Brain microvascular endothelial cell (primary cell): ENCODE measurements at places on chromosomes 12 and 14.

DNA sequence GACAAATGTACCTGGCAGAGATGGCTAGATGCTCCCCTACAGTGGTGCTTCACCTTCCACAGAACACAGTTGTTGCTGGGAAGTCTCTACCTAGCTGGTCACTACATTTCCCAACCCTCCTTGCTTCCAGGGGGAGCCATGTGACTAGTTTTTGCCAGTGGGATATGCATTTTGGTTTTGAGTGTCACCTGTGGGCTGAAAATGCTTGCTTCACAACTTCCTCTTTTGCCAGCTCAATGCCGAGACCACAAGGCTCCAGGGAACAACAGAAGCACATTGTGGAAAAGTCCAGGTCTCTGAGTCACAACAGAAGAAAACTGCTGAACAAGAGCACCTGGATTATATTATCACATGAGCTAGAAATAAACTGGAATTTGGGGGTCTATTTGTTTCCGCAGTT is 48.5 kb upstream of the ARHGAP5 start:
- DNase-seq, result no peak

GRCh38 chr12:10293570-10294227 is 14.0 kb upstream of the KLRD1 start:
- DNase-seq, result no peak

DNA sequence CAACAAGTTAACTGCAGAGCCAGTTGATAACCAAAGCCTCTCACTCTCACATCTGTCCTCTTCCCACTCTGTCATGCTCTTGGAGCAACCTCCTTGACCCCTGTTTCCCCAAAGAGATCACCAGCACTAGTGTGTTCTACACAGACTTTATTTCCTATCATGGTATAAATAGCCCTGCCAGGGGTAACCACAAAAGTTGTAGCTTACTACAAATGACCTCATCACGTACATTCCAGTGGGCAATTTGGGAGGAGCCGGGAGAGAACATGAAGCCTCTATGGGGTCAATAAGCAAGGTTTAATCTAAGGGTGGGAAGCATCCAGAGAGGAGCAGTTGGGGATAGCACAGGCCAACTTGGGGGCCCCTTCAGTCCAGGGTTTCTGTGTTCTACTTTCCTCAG is 186.5 kb downstream of the KCNA5 start:
- peak; percentile 40 for DNase-seq

DNA sequence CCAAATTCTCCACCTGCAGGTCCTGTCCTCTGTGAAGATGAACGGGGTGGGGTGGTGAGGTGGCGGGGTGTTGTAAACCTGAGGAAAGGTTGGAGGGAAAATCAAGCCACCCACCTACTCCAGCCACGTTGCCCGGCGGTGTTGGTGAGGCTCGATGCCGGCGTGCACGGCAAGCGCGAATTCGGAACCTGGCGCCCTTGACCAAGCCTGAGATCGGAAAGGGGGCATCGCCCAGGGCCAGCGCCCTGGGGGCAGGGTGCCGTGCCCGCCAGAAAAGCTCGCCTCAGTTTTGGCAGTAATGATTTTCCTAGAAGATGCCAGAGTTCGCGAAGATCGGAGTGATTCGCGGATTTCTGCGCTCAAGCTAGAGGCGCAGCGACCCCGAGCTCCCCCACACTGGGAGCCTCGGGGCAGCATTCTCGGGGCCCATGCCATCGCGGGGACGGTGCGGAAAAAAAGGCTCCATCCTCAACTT is 817 bp downstream of the STXBP6 start:
- no peak for DNase-seq

- DNase-seq, result no peak
Measured at GRCh38 chr12:98343002-98343567, 172.3 kb upstream of the TMPO start.
